Dermis microvascular lymphatic vessel endothelial cell (primary cell): ENCODE measurements at places on chromosomes 5 and 9. TPM values are rescaled to one million over a fixed set of nuclear protein-coding genes. Genes with fewer than 3 reads are reported as not detected.

- no peak for DNase-seq
Observed at GRCh38 chr5:111932628-111933027, 175.6 kb upstream of the NREP start.

DNA sequence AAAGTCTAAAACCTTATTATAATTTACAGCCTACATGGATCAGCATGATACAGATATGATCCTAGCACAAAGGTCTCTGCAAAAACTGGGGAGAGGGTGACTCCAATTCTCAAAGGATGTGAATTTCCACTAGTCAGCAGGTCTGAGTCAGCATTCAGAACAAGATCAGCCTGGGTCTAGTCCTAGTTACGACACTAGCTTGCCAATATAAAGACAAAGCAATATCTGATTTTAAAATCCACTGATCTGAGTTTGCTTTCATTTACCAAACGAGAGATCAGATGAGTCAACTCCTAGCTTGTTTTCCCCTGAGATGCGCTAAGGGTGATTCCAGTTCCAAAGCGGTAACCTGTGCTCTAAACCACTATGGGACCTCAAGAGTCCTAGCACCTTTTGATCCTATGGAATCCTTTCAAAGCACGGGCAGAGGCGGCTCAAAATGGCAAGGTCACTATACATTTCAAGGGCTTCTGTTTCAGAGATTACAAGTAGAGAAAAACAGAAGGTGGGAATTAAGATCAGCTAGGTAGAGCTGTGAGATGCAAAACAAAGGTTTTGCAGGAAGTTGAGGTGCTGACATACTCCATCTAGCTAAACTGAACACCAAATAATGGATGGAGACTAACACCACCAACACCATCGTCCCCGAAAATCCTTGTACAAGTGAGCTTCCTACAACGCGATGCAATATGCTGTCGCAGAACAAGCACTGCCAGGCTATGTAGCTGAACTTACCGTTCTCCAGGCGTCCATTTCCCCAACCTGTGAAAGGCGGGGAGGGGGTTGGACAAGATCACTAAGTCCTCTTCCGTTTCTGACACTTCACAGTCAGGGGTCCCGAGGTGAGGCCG is 906 bp downstream of the SLC25A51 start:
- DNase-seq: no peak

GRCh38 chr5:74179701-74180100 is 460.8 kb downstream of the ENC1 start:
- DNase-seq: no peak

DNA sequence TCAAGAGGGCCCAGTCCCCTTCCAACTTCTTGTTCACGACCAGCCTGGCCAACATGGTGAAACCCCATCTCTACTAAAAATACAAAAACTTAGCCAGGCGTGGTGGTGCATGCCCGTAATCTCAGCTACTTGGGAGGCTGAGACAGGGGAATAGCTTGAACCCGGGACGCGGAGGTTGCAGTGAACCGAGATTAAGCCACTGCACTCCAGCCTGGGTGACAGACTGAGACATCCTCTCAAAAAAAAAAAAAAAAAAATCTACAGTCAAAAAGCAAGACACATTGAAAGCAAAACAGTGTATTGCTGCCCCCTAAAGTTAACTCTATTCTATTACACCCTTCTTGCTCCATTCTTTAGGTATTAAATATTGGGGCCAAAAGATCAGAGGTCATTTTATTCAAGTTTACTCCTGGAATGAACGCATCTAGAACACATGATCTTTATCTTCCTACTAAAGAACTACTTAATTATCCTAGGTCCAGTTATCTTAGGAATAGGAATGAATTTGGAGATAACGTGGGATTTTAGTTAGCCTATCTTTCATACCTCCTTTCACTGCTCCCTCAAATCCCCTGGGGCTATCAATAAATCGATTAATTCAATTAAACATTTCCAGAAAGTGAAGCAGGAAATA is 2.4 kb downstream of the ATG12 start:
- DNase-seq: peak; percentile 65

GRCh38 chr9:72022841-72023240 is 37.6 kb downstream of the C9orf57 start:
- no peak for DNase-seq

Gene IFNA2
- not detected in 2 replicates for total RNA-seq

Gene UTP15
- 12.6 and 15.9 TPM in 2 replicates for total RNA-seq

Gene TRIM14
- total RNA-seq: 1.9 and 2.4 TPM in 2 replicates

Gene TLX3
- total RNA-seq: not detected in 2 replicates
